CD4-positive, CD25-positive, alpha-beta regulatory T cell (primary cell): ENCODE measurements at places on chromosomes 2 and 18. TPM values are rescaled to one million over a fixed set of nuclear protein-coding genes. Genes with fewer than 3 reads are reported as not detected.

Gene TXNDC2
- not detected for total RNA-seq

Gene PER2
- total RNA-seq, result 29.7 TPM

Gene IL1RN
- not detected for total RNA-seq

Gene IL18R1
- total RNA-seq, result 19.9 TPM

- H3K27me3 ChIP-seq, result no peaks in the 10 kb centered on the region
- DNase-seq, result no peak
- H3K27ac ChIP-seq, result no peak overlapping the region
- H3K4me1 ChIP-seq, result peaks cover 3% of the 10 kb centered on the region
Measured at GRCh38 chr2:231682603-231683291, 25.6 kb upstream of the PTMA start.

GRCh38 chr2:168660870-168661862 is 141.3 kb upstream of the NOSTRIN start:
- DNase-seq, result no peak
- H3K27ac ChIP-seq, result no peak overlapping the region
- H3K4me1 ChIP-seq, result no peaks in the 10 kb centered on the region
- no peaks in the 10 kb centered on the region for H3K36me3 ChIP-seq
